Renal cortical epithelial cell (primary cell): ENCODE measurements at places on chromosomes 13 and 19. TPM values are rescaled to one million over a fixed set of nuclear protein-coding genes. Genes with fewer than 3 reads are reported as not detected.

The SELENOV gene
- total RNA-seq: not detected in 2 replicates

The IFNL1 gene
- total RNA-seq: not detected in 2 replicates

The PLVAP gene
- total RNA-seq: 0.10 and 0.52 TPM in 2 replicates

The RDH13 gene
- 19.9 and 22.2 TPM in 2 replicates for total RNA-seq

DNA sequence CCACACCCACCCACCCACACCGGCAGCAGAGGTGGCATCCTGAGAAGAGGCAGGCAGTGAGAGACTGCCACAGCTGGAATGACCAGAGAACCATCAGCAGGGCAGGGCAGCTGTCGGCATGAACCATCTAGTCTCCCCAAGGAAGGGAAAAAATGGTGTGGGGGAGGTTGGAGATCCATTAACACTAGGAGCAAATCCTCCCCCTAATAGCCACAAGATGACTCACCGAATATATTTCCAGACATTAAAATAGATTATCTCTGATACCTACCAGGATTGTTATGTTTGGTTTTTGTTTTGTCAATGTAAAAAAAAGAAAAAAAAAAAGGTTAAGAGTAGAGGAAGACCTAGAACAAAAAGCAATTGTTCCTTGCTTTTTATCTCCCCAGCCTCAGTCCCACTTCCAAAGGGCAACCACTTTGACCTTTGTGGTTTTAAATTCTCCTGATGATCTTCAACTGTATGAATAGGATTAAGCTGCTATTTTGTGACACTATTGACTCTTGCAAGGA lies 34.2 kb downstream of the THSD1 start:
- DNase-seq: peak; percentile 73

- no peak for DNase-seq
Measured at GRCh38 chr19:5767949-5768348, 16.6 kb downstream of the PRR22 start.

- DNase-seq: no peak
Measured at GRCh38 chr19:14614099-14614412, 31.2 kb downstream of the CLEC17A start.

- peak; percentile 89 for DNase-seq
Measured at GRCh38 chr13:41696163-41697003, 239.0 kb downstream of the RGCC start.

- no peak for DNase-seq
Measured at GRCh38 chr19:41442473-41443355, at the start of gene ERICH4. Gene ERICH4 (plus strand): TSS chr19:41443156. CDS start chr19:41443170, 14 bp downstream.

GRCh38 chr13:44792096-44792495 lies 197.2 kb downstream of the NUFIP1 start:
- DNase-seq: peak; percentile 59

DNA sequence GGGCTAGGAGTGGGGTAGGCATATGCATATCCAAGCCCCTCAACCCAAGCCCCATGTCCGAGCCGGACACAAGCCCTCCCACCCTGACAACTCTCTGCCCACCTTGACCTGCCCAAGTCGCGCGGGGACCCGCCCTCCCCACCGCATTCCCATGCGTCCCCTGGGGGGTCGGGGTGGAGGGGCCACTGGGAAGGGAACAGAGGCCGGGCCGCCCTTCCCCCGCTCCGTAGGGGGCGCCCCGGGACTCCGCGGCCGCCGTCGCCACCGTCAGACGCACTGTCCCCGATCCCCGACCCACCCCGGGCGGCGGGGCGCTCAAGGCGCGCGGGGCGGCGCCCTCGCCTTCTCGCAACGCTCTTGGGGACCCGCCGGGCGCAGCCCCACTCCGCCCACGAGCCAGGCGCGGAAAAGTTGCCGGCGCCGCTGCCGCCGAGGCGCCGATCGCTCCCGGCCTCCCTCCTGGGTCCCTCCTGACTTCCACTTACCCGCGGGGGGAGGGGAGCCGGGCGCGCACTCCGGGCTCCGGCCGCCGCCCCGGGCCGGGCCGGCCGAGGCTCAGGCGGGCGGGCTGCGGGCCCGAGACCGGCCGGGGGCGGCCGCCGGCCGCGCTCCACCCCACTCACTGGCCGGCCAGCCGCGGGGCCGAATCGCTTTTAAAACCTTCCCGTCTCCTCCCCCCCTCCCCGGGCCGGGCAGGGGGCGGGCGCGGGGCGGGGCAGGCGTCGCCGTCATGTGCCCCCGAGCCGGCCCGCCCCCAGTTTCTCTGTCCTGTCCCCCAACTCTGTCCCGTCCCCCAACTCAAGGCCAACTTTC lies 34.4 kb upstream of the NANOS3 start:
- DNase-seq: no peak

- DNase-seq: peak; percentile 24
Measured at GRCh38 chr19:10551698-10552301, 8.1 kb downstream of the ATG4D start.

DNA sequence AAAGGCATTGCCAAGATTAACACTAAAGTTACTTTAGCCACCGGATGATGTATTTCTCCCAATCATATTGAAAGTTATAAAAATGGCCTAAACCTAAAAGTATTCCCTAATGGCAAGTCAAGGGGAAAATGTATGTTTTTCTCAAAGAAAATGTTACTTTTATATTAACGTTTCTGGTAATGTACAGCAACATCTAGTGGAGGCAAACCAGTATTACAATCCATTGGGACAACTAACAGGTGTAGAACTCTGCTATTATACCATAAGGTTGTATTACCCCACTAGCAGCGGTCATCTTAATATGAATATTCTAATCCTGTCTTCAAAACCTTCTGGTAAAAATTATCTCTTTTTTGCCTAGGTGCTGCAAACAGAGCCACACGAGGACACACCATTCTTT lies 69.2 kb downstream of the ZNF100 start:
- peak; percentile 3 for DNase-seq

DNA sequence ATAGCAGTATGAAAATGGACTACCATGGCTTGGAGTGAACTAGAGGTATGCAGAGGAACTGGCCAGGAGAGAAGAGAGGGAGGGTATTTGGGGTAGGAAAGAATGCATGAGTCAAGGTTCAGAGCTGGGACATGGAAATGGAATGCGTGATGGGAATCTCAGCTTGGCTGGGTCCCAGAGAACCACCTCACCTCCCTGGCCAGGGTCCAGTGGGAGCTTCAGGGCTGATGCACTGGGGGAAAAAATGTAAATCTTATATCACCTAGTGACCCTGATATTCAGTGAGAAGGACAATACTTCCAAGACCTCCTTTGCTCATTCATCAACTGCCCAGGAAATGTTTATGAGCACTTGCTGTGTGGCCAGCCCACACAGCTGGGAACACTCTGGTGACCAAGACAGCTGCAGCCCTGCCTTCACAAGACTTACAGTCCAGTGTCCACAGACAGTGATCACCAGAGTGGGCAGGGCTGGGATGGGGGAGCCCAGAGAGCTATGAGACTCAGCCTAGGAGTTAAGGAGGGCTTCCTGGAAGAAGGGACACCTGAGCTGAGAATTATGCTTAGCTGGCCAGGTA lies 12.8 kb downstream of the IGSF23 start:
- peak; percentile 99 for DNase-seq

GRCh38 chr19:49200238-49200862 lies 42.8 kb downstream of the TRPM4 start:
- DNase-seq: no peak

DNA sequence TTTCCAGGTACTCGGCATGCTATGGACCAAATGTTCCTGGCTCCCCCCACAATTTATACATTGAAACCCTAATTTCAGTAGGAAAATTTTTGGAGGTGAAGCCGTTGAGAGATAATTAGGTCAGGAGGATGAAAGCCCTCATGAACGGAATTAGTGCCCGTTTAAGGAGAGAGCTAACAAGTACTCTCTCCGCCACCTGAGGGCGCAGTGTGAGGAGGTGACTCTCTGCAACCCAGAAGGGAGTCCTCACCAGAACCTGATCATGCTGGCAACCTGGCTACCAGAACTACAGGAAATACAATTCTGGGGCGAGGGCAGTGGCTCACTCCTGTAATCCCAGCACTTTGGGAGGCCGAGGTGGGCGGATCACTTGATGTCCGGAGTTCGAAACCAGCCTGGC lies 397.8 kb downstream of the SLITRK5 start:
- no peak for DNase-seq
